ENCODE measurements at places on chromosomes 5 and 9.

DNA sequence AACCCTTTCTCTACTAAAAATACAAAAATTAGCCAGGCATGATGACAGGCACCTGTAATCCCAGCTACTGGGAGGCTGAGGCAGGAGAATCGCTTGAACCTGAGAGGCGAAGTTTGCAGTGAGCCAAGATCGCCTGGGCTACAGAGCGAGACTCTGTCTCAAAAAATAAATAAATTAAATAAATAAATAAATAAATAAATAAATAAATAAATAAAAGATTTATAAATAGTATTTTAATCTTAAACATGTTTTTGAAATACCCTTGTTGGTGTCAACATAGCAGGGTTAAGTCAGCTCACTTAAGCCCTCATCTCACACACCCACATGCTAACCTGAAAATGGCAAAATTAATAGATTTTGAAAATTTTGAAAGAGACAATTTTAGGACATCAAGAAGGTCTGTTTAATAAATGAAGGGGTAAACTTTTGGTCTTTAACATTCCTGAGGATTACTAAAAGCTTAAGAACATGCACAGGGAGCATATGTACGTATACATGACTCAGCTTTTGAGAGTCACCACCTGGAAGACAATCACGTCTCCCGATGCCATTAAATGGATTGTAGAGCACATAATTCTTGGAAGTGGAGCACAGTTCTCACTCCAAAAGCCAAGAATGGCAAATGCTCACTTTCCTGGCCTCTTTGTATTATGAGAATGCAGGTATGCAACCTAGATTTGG is 202.5 kb downstream of the GDNF start:
- no peak for DNase-seq

GRCh38 chr9:135890190-135891026 is 16.9 kb downstream of the CAMSAP1 start:
- no peak for DNase-seq

- no peak for DNase-seq
Observed at GRCh38 chr9:128503870-128504269, 649 bp upstream of the GLE1 start.

DNA sequence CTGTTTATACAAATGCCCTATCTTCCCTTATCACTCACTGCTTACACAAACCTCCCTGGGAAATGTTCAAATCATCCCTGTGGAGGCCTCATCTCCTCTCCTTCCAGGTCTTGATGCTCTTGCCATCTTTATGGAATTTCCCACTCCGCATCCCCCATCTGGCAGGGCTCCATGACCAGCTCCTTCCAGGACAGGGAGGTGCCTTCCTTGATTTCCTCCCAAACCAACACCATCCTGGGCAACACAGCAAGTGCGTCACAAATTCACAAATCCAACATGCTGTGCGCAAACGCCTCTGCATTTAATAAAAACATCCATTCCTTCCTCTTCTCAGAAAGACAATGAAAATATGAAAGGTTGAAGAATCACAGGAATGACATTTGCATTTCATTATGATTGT is 51.7 kb downstream of the EPB41L4A start:
- no peak for DNase-seq

GRCh38 chr9:18357321-18357720 is 116.6 kb upstream of the ADAMTSL1 start:
- DNase-seq = no peak

DNA sequence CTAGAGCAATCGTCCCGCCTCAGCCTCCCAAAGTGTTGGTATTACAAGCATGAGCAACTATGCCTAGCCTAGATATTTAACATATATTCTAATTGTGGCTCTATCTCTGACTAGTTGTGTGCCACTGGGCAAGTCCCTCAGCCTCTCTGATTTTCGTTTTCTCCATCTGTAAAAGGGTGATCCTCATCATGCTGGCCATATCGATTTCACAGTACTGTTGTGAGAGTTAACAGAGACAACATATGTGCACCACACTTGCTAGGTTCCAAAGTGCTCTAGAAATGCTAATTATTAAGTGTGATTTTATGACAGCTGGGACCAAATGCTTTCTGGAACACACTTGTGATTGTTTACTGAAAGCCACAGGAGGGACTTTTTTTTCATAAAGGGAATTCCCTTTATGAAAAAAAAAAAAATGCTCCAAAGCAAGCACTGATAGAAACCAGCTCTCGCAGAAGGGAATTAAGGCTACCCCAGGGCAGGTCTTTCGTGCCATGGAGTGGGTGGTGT is 78.5 kb upstream of the EPB41L4B start:
- no peak for DNase-seq

- no peak for DNase-seq
Observed at GRCh38 chr5:96203761-96204160, 229.3 kb downstream of the PCSK1 start.

- DNase-seq = no peak
Observed at GRCh38 chr5:22593592-22593991, 259.6 kb downstream of the CDH12 start.

DNA sequence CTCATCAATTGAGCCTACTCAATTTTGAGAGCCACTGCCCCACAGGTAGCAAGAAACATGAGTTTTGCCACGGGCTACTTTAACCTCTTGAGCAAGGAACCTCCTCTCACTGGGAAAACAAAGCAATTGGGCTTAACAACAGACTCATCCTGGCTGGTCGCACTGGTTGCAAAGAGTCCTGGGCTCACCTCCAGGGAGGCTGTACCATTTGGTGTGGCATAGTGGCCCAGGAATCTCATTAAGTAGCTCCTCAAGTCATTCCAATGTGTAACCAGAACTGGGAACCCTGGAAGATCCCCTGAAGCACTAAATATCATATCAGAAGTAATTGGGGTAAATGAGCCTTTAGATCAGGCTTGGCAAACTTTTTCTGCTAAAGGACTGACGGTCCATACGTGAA is 78.5 kb downstream of the MYO10 start:
- no peak for DNase-seq

GRCh38 chr9:123834889-123835562 is 94.9 kb downstream of the DENND1A start:
- DNase-seq = no peak

GRCh38 chr9:72734631-72735030 is 213.2 kb downstream of the TMC1 start:
- DNase-seq = no peak

DNA sequence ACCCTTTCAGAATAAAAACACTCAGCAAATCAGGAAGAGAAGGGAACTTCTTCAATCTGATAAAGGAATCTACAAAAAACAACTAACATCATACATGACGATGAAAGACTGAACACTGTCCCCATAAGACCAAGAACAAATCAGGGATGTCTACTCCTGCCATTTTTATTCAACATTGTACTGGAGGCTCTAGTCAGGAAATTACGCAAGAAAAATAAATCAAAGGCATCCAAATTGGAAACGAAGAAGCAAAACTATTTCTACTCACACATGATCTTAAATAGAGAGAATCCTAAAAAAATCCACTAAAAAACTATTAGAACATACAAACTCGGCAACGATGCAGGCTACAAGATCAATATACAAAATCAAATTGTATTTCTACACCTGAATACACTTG is 42.3 kb downstream of the IPPK start:
- no peak for DNase-seq

DNA sequence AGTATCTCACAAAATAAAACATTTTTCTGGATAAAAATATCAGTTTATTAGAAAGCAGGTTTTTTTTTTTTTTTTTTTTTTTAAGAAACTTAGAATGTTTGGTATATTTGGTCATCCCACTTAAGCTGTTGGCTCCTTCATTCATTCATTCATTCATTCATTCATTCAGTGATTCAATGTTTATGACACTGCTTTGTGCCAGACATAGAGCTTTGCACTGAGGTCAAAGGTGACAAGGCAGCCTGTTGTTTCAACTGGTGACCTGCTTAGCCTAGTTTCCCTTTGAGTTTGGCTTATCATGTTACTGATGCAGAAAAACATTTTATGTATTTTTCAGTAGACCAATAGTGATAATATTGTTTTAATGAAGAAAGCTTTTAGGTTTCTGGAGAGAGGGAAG is 23.5 kb downstream of the CPEB4 start:
- no peak for DNase-seq

GRCh38 chr9:69023650-69024049 is 9.7 kb upstream of the PRKACG start:
- no peak for DNase-seq
